SK-MEL-5 (cell line): ENCODE measurements at places on chromosomes 4 and X.
A peak's percentile ranks its signal among the peaks of the same experiment; 100 is the strongest.

GRCh38 chrX:138692591-138692990, 18.9 kb downstream of the FGF13 start:
- no peak for DNase-seq

DNA sequence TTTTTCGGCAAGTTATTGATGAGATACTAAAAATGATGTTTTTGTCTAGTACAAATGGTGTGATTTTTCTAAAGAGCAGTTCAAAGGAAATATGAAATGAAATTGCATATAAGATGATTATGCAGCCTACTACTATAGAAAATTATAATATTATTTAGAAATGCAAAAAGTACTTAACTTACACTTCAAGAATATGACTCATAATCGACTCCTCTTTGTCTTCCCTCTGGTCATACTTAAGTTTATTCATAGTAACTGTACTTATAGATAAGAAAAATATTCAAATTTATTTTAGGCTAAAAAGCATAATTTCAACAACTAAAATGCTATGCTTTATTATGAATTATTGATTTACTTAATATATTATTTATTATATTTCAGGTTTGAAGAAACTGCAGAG, 33.2 kb downstream of the CEP44 start:
- DNase-seq, result no peak

DNA sequence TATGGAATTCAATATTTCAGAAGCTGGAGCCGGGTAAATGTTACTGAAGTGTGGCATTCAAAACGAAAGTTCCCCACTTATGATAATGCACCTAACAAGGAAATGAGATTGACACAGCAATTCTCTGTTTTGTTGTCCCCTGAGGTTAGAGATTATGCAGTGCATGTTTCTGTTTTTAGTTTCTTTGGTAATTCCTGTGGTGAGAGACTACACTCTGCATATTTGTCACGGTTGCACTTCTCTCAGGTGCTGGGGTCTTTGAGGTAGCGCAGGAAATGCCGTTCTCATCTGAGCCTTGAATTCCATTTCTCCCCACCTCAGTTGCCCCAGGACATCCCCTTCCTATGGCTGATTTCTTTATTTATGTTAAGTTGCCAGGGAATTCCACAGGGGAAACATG, 15.3 kb upstream of the BEND4 start:
- DNase-seq, result no peak

DNA sequence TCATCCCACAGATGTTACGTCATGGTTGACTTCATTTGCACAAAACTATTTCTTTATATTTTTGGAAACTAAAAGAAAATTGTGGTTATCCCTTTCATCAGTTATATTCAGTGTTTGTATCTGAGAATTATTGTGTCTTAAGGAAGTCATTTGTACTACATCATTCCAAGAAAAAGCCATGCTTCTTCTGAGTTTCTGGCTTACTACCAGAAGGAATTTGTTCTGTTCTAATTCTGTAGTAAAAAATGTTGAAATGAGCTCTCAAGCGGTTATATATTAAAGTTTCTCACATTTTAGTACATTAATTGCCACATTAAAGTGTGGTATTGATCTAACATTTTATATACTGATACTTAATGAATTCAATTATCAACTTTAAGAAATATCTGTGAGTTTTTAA, 1844.5 kb downstream of the PCDH7 start:
- no peak for DNase-seq

- DNase-seq, result peak; percentile 40
Measured at GRCh38 chrX:87338510-87338909, 179.1 kb upstream of the KLHL4 start.

GRCh38 chr4:18007625-18008024, 13.9 kb downstream of the LCORL start:
- DNase-seq, result no peak

DNA sequence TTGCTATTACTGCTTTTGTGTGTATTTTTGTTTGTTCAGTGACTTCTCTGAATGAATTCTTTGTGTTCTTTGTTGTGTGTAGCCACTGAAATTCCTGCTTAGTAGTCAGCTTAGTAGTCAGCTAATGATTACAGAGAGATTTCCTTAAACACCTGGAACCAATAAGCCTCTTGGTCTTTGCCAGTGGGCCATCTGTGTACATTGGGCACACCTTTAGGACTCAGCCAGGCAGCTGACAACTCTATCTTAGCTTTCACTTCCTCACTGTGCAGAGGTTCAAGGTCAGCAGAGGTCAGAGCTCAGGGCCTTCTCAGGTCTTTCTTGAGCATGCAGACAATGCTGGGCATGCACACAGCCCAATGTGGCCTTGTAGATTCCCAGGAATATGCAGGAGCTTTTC, 59.3 kb downstream of the RWDD4 start:
- DNase-seq, result no peak
